ENCODE measurements at places on chromosomes 2 and 18.

GRCh38 chr2:96265349-96265839 lies 403 bp downstream of the TMEM127 start:
- DNase-seq, result peak; percentile 69

GRCh38 chr2:235553291-235553690 lies 59.4 kb downstream of the AGAP1 start:
- DNase-seq, result no peak

GRCh38 chr2:233250985-233251305 lies 528 bp upstream of the ATG16L1 start:
- DNase-seq, result no peak

- DNase-seq, result no peak
These were observed 915.4 kb downstream of the DCDC2C start for GRCh38 chr2:4618630-4619228.

- DNase-seq, result no peak
These were observed 305.0 kb downstream of the PTH2R start for GRCh38 chr2:208711598-208711997.

DNA sequence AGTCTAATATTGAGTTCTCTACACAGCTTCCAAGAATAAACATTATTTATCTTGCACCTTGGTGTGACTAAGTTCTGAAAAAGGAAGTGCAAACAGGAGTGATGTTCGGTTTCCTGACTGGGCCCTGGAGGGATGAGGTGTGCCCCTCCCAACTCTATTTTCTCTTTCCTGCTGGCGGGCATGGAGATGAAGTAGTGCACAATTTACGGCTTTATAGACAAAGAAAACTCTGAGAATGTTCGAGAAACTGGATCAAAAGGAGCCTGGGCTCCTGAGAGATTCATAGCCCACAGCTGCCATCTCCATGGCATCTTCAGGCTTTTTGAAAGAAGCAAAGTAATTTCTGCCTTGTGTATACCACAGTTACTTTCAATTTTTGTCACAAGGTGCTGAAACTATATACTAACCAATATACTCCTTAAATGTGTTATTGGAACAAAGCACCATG lies 22.3 kb downstream of the LRATD1 start:
- DNase-seq, result no peak

DNA sequence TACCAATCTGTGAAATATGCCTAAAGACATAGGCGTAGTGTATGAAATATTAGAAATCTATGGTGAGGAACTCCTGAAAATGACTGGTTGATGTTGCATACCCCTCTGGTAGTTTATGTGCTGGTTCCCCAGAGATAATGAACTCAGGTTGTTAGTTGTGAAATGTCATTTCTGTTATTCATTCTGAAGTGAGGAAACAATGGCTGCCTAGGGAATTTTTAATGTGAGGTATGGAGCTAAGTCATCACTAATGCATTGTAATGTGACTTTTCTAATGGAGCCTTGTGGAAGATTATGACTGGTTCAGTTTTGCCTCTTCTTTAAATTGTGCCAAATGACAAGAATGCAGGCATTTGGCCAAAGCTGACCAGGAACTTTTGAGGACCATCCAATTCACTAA lies 61.6 kb upstream of the RAB27B start:
- DNase-seq, result no peak

- no peak for DNase-seq
These were observed 39.0 kb downstream of the MTERF4 start for GRCh38 chr2:241063093-241063551.

- no peak for DNase-seq
These were observed 132.5 kb upstream of the EPAS1 start for GRCh38 chr2:46164529-46165301.

GRCh38 chr2:180130403-180130802 lies 123.3 kb upstream of the CWC22 start:
- DNase-seq, result no peak

DNA sequence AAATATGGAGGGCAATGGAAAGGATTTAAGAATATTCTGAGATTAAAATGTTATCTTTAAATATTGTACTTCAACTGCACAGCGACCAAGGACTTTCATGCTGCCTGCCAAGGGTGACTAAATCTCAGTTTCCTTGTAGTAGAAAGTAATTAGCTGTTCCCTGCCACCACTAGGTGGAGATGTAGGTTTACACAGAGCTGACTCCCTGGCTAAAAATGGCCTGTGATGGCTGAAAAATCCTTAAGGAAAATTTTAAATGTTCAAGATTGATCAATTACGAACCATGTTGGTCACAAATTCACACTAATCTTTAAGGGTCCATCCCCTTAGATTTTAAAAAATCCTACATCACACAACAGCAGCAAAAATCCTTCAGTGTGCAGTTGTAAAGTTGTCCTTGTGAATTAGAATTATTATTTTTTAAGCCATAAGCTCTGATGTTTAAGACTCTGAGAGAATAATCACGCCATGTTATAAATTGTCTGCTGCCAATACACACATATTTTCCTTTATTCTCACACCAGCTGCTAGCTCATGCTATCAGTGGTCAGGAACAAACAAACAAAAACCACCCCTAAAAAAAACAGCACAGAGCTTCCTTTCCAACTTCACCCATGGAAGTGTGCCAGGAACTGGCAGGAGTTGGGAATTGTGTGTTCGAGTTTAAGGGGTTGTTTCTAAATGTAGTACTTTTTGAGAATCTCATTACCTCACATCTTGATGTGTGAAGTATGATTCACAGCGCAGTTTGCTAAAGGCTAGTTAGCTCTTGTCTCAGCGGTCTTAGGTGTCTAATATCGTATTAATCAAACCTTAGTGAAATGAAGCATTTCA lies 399.8 kb downstream of the TMEM182 start:
- peak; percentile 5 for DNase-seq

GRCh38 chr2:57864926-57865325 lies 181.7 kb upstream of the VRK2 start:
- DNase-seq, result no peak

DNA sequence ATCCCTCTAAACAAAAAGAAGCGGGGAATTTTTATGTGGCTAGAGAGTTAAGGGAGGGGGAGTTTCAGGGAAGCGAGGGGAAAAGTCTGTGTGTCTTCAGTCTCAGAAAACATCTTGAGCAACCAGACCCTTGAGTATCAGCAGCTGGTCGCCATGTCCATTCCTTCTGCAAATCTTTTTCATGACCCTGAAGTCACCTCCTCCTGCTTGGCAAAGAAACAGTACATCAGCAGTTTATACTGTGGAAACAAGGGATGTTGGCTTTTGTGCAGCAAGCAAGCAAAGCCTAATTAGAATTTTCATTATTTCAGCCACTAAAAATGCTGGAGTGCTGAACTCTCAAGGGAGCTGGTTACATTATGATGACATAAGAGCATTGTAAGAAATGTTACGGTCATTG lies 187.4 kb upstream of the SLC8A1 start:
- no peak for DNase-seq

GRCh38 chr18:50166901-50167300 lies 28.0 kb downstream of the MYO5B start:
- DNase-seq, result no peak

DNA sequence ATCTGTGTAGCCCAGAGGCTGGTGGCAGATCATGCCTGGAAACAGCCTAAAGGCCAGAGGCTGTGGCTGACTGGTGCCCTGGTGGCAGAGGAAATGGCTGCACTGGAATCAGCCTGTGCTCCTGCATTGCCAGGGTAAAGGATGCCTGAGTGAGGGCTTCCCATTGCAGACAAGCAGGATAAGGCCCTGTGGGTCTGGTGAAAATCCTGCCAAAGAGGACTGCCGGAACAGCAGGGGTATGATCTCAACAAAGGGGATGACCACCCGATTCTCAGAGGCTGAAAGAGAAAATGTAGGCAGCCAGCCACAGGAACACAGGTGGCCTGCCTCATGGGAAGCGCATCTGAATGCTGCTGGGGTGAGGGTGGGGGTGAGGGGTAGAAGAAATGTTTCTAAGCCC lies 48.2 kb downstream of the FBXO48 start:
- no peak for DNase-seq

DNA sequence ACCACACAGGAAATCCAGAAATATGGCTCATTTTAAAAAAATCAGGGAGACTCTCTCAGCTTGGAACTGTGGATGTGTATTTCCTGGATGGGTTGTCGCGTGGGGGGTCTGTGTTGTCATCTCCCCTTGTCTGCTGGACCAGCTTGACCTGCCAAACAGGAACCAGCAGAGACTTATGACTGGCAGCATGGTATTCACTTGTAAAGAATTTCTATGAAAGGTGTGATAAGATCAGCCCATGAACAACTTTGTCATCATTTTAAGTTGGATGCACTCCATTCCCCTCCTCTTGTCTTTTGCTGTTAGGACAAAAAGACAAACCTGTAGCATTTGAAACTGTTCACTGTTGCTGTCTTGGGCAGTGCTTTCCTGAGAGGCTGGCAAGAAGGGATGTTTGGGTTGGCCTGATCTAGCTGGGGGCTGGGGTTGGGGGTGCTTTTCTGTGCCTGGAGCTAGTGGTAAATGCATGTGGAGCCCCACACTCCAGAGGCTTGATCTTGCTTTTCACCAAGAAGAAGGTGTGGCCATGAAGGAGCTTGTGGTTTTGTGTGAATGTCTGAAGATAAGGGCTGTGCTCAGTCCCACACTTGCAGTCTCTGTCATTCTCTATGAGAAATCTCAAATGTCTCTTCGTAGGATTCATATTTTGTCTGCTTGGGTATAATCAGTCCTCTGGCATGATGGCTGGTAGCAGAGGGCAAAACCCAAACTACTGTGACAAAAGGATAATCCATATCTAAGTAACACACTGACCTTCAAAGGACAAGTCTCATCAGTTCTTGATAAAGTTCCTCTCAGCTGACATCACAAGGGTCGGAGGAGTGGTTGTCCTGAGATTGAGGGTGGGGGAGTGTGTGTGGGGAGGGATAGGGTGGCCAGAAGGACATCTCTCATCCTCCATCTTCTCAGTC lies 39.0 kb downstream of the RALB start:
- DNase-seq, result no peak

GRCh38 chr18:8221452-8221851 lies 387.8 kb upstream of the RAB12 start:
- no peak for DNase-seq

DNA sequence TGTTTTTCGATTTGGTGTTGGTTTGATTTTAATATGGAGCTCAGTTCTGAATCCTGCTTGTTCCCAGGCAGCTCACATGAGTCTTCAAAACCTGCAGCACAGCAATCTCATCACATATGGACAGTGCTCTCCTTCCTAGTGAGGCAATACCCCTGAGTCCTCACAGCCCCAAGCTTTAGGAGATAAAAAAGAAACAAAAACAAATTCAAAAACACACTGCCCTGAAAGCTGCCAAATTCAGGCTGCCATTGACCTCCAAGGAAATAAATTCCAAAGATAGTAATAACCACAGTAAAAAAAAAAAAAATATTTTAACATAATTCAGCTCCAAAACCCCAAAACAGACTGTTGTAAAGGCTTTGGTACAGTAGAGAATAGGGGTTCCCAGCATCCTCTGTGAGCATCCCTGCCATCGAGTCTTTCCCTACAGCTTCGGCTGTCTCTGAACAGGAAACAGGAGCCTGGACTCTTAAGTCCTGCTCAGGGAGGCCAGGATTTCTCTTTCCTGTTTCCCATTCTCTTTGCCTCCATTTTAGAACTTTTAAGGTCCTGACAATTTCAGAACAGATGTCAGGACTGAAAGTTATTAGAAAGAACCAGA lies 14.7 kb upstream of the SP3 start:
- no peak for DNase-seq

DNA sequence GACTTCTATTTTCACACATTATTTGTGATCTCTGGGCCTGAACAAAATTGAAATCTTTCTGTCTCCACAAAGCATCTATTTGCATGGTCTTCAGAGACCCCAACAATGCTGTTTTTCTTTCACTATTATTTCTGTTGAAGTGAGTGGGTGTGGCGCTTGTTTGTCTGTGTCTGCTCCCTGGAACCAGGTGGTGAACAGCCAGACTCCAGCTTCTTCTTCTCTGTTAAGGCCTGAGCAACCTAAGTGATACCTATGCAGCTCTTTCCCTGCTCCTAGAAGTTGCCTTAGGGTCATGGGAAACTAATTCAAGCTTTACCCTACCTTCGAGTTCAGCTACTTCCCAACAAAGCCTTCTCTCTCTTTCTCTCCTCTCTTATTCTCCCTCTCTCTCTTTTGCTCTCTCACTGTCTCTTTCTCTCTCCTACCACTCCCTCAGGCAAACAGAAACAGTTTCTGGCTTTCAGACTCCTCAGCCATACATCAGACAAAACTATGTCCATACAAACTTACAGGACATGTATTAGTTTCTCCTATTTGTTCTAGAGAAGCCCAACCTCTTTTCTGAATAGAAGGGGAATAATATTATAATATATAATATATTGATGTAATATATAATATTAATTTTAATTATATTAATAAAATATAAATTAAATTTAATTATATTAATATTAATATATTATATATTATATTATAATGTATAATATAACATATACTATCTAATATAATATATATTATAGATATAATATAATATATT lies 552.5 kb downstream of the DSC3 start:
- DNase-seq, result no peak

GRCh38 chr2:218732761-218733158 lies 22.1 kb downstream of the TTLL4 start:
- no peak for DNase-seq

DNA sequence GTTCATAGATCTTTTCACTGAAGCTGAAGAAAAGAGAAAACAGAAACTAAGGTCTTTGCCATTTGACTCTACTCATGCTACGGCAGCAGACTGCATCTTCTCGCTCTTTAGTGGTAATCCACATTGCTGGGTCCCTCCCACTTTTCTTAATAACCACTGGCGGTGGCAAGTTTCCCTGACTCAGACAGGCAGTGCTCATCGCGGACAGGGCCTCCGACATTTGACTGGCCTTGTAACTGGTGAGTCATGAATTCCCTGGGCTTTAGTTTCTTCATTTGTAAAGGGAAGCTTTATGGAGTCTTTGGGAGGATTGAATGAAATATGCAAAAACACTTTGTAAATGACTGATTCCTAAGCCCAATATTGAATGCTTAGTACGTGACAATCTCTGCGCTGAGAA lies 238.2 kb upstream of the RBBP8 start:
- DNase-seq, result no peak

DNA sequence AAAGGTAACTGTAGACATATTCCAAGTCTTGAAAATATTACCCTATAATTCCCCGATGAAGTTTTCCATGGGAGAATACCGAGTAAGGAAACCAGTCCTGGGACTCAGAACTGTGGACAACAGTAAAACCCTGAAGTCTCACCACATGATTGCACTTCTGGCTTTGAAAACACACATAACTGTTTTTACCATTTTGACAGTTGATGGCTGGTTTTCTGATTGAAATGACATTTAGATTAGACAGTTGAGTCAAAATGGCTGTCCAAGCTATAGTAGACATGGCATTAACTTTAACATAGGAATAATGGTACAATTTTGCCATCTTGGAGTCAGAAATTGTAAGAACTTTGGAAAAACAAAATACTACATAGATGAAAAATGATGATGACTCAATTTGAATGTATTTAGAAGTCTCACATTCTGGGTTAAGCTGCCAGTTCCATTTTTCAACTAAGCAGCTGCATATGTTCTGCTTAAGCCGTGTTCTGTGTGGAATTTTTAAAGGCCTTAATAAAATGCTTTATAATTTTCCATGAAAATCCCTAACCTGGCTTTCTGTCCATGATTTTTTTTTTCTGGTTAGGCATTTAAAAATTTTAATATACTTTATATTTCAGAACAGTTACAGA lies 38.3 kb upstream of the WIPF1 start:
- no peak for DNase-seq

GRCh38 chr2:46824611-46825010 lies 91.0 kb downstream of the MCFD2 start:
- no peak for DNase-seq

- DNase-seq, result no peak
These were observed 87.2 kb upstream of the ZNF532 start for GRCh38 chr18:58777471-58777870.

GRCh38 chr18:30925795-30926194 lies 116.7 kb downstream of the DSC3 start:
- DNase-seq, result no peak

Data from germinal center (tissue), 1 donor.